Activated CD8-positive, alpha-beta memory T cell treated with anti-CD3 and anti-CD28 coated beads for 48 hours (primary cell): ENCODE measurements at places on chromosomes 7 and 10.

- no peak for DNase-seq
Measured at GRCh38 chr10:74760086-74760979, 66.1 kb upstream of the KAT6B start.

GRCh38 chr10:31751051-31751737 is 177.4 kb downstream of the ARHGAP12 start:
- no peak for DNase-seq

GRCh38 chr10:107859065-107859464 is 694.6 kb upstream of the SORCS1 start:
- no peak for DNase-seq

DNA sequence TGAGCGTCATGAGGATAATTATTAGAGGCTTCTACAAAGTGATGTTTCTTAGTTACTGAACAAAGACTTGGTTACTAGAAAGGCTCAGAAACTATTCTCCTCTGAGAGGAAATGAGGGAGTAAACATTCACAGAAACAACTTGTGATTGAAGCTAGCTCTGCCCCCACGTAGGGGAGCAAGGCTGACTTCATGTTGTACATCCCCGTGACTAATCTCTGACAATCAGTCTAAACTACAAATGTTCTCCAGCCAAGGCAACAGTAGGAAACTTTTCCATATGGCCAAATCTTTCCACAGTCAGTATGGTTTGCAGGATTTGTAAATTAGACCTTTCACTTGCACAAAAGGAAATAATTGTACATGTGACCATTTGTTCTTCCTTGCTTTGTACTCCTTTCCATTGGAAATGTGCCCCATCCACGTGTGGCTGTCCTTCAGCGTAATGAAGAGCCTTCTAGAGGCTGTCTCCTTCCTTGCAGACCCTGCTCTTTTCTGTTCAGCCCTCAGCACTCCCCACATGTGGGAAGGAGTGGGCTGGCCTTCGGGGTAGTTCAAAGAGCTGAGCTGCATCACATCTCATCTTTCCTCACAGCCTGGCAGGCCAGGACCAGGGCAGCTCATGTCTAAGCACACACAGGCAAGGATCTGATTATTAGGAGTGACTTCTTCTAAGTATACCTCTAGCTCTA is 93.5 kb downstream of the PCGF5 start:
- DNase-seq = no peak

GRCh38 chr7:142414135-142414534 is 156.3 kb upstream of the PRSS58 start:
- no peak for DNase-seq

DNA sequence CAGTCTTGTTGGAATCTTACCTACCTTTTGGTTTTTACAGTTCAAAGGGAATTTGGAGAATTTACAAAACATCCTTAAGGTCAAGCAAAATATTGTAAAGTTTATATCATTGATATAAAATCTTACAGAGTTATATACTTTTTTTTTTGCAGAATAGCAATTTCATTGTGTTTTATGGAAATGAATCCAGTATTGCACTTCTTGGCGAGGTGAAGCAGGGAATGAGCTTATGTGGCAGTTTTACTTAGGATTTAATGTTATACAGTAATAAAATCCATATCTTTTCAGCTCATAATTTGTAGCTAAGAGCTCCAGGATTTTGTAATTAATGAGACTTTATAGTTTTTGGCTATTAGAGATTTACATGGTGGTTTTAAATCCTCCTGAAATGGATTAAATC is 5.0 kb downstream of the PRKAR2B start:
- DNase-seq = no peak

DNA sequence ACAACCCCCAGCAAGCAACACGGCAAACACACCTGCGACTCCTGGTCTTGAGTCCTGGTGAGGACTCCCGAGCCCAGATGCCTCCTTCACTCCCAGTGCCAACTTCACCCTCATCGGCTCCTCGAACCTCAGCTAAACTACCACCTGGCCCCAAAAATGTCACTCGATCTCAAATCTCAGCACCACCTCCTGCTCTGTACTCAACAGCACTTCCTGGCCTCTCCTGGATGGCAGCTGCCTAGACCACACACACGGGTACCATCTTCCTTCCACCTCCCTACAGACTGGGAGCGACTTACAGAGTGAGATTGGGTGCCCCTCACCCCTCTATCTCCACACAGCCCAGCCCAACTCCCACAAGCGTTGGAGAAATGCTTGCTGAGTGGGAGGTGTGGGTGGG is 123.9 kb upstream of the MGMT start:
- DNase-seq = no peak

- DNase-seq = no peak
Measured at GRCh38 chr7:39969431-39969830, 19.4 kb downstream of the CDK13 start.

GRCh38 chr10:35182631-35183510 is 56.2 kb downstream of the CREM start:
- no peak for DNase-seq

GRCh38 chr10:11482306-11482705 is 129.1 kb downstream of the USP6NL start:
- no peak for DNase-seq

GRCh38 chr7:138170959-138171703 is 94.9 kb downstream of the AKR1D1 start:
- DNase-seq = no peak

DNA sequence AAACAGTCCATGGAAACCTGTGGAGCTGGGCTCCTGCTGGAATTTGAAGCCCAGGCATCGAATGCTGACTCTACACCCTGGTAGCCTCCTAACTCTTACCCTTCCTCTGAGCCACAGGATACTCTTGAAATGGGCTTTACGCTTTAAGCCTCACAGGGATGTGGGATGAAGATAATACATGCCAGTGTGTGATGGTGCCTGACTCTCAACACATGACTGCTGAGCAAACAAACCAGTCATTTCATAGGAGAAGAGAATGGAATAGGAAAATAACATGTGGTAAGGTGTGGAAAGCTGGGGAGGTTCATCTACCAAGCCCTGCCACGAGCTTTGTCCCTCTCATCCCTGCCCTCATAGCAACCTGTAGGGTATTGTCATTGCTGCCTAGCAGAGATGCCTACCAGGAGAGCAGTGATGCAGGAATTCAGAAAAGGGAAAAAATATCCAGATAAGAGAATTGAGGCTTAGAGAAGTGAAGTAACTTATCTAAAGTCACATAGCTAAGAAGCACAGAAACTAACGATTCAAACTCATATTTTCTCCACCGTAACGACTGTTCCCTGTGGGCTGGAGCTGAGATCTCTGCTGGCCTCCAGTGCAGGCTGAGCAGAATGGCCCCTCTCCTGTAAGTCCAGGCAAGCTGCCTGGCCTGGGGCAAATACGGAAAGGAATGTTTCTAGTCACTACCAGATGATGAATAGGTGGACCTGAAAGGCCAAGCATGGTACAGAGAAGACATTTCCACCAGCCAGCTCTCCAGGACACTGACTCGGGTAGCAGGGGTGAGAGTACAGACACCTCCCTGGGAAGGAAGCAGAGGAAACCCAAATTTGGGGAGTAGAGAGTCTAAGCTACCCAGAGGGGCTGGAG is 90.2 kb upstream of the DUSP5 start:
- DNase-seq = no peak
